D341Med (cell line): ENCODE measurements at places on chromosomes 16 and 17.

GRCh38 chr16:50669741-50670140 is 11.4 kb downstream of the SNX20 start:
- DNase-seq, result no peak

DNA sequence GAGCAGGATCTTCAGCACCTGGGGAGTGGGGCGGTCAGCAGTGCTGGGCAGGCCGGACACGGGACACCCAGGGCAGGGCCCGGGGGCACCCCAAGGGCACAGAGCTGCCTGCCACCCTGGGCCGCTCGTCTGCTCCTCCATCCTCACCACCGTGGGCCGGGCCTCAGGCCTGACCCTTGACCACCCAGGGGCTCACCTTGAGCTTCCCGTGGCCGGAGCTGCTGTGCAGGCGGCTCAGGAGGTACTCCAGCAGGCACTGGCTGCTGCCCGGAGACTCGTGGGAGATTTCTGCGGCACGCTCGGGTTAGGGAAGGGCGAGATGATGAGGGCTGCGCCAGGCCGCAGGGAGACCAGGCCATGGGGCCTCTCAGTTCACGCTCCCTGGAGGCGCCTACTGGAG is 2.1 kb downstream of the TEPSIN start:
- no peak for DNase-seq

- no peak for DNase-seq
These were observed 25.6 kb downstream of the MGAT5B start for GRCh38 chr17:76893623-76894334.

GRCh38 chr17:2749784-2750181 is 331 bp upstream of the CCDC92B start:
- no peak for DNase-seq

- peak; percentile 90 for DNase-seq
These were observed 13.7 kb upstream of the LGALS3BP start for GRCh38 chr17:78993241-78993956.

DNA sequence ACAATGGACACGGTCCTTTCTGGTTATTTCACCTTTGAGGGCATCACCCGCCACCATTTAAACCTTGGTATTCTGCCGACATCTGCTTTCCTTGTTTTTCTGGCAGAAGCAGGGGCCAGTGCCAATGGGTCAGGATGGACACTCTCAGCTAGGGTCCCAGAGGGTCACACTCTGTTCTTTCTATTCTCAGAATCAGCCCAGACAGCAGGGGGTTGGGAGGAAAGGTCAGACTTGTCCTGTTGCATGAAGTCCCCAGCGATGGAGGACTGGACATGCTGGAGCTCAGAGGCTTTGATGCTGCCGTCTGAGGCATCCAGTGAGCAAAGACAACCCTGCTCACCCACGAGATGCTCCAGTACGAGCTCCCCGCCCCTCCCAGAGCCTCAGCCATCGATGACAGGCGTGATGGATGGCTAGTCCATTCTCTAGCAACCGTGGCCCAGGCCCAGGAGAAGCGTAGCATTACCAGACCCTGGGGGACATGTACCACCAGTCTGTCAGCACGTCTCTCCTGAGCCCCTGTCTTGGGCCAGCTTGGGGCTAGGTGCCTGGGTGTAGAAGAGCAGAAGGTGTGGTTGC is 62.0 kb downstream of the FOXL1 start:
- no peak for DNase-seq

DNA sequence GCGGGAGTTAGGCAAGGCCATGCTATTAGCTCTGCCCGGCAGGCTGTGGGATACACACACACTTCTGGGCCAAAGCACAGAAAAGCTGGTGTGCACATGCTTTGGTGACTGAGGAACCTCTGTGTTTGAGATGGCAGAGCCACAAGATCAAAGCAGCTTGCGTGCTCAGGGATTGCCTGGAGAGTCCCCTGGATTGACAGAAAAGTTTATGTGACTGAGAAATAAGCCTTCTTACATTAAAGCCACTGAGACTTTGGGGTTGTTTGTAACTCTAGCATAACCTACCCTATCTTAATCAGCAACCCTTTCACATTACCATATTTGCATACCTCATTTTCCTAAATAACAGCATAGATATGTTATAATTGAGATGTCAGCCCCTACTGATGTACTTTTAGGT is 69.3 kb downstream of the MYO1D start:
- DNase-seq, result no peak

DNA sequence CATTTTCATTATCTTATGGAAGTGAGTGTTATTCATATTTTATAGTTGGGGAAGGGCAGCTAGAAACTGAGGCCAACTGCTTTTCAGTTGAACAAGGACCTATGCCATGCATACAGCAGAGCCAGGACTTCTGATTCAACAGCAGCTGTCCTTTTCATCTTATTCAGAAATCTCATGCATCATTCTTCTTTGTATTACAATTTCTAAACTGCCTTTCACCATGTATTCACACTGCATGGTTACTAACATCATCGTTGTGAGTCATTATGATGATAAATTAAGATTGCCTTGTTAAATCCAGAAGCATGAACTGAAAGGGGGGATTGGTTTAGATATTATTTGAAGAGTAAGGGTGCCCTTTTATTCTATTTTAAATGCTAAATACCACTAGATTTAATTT is 1470.1 kb upstream of the GOT2 start:
- no peak for DNase-seq

- peak; percentile 33 for DNase-seq
These were observed 193.6 kb downstream of the RPTOR start for GRCh38 chr17:80738020-80738808.

- no peak for DNase-seq
These were observed 141.4 kb downstream of the SOCS1 start for GRCh38 chr16:11114366-11115164.

GRCh38 chr16:4803898-4804762 is 1.7 kb upstream of the ROGDI start:
- DNase-seq, result no peak

DNA sequence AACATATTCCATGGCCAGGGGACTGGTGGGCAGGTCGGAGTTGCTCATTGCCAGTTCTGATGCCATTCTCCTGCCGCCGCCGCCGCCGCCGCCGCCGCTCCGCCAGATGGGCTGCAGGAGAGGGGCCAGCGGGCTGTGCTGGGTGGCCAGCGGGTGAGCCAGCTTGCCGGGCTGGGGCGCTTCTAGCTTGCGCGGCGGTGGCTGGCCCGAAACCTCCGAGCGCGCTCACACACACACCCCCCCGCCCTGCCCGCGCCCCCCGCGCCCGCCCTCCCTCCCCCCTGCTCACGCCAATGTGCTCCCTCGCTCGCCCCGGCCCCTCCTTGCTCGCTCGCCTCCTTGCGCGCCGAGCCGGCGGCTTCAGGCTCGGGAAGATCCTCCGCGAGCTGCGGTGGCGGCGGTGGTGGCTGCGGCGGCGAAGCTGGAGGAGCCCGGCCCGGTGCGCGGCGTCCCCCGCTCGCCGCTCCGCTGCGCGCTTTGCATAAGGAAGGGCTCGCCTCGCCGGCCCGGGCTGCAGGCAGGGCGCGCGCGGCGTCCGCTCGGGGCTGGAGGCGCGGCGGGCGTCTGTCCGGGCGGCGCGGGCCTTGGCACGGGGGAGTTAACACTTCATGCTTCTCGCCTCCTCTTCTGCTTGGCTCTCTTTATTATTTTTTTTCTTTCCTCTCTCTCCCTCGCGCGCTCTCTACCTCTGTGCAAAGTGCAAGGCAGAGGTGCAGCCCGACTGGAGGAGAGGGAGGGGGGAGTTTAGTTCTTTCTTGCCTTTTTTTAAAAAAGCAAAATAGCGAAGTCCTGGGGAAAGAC is 500 bp downstream of the MAF start:
- DNase-seq, result peak; percentile 75
